DMS79 treated with DMSO at 0.1 percent for 48 hours (cell line): ENCODE measurements at places on chromosomes 7 and 10.

GRCh38 chr7:147276783-147277370 is 1160.3 kb downstream of the CNTNAP2 start:
- DNase-seq: peak; percentile 15

DNA sequence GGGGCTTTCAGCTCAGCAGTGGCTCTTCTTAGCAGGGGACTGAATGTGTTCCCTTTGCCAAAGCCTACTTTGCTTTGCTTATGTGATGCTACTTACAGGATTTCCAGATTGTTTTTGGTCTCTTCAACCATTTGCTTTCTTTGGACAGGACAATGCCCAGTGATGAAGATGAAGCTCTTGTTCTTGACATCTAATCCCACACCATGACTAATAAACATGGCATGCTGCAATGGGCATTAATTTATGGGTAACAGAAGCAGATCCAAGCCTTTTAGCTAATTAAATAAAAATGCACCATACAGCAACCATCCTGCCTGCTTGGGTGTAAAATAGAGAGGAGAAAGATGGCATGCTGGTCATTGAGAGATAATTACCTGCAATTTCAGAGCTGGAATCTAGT is 175.5 kb upstream of the ITGB1 start:
- no peak for DNase-seq

GRCh38 chr7:50594136-50594535 is 28.9 kb upstream of the DDC start:
- DNase-seq: no peak

DNA sequence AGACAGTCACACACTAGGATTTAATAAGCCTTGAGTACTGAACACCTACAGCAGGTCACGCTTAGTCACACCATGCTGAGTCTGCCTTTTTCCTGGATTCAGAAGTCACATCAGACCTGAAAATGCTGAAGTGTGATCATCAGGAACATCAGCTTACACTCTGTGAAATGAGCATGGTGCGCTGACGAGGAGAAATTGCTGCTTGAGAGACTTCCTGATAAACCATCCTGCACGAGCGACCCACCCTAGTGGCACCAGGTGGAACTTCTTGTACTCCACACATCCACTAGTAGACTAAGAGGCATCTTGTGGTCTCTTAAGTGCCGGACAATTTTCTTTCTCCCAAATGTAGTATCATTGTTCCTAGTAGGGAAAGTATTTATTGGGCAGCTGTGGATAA is 51.8 kb upstream of the MRLN start:
- DNase-seq: no peak

DNA sequence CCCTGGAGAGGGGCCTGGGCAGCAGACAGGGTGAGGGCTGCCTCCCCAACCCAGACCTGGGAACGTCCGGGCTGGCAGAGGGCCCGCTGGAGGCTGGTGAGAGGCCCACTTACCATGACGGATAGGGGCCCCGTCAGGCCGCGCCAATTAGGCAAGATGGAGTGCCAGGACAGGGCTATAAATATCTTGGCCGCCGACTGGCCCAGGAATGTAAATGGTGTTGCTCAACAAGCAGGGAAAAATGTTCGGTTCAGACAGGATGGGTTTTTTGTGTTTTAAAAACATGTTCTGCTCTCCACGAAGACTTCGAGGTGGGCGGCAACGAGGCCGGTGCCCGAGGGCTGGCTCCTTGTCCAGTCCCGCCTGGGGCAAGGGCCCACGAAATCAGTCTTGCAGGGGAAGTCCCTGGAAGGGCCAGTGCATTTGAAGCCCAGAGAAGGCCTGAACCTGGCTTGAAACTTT is 35.8 kb upstream of the ELN start:
- no peak for DNase-seq

GRCh38 chr10:56383806-56384205 is 22.7 kb upstream of the ZWINT start:
- no peak for DNase-seq

DNA sequence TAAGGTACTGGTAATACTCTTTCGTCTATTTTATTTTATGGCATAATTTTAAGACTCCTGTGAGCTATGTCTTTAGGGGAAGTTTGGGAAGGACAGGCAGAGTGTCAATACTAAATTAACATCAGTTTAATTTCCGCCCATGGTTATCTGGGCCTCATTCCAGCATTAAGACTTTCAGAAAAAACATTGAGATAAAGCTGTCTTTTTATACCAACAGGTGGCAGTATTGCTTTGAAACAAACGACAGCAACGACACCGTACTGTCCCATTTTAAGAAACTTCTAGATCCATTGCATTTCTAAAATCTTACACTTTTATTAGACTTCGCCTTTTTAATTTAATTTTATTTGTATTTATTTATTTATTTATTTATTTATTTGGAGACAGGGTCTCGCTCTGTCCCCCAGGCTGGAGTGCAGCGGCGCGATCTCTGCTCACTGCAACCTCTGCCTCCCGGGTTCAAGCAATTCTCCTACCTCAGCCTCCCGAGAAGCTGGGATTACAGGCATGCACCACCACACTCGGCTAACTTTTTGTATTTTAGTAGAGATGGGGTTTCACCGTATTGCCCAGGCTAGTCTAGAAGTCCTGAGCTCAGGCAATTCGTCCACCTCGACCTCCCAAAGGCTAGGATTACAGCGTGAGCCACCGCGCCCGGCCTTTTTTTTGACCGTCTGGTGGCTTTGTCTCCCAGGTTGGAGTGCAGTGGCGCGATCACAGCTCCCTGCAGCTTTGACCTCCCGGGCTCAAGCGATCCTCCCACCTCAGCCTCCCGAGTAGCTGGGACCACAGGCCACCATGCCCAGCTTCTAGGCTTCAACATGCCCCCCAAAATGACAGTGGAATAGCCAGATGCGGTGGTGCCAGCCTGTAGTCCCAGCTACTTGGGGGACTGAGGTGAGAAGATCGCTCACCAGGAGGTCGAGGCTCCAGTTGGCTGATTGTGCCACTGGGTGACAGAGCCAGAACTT is 78.7 kb upstream of the C1GALT1 start:
- DNase-seq: peak; percentile 61
